Germinal center (tissue), 1 donor: ENCODE measurements at places on chromosomes 13 and 19.
A peak's percentile ranks its signal among the peaks of the same experiment; 100 is the strongest.

- DNase-seq, result no peak
These were observed 93.9 kb downstream of the TSHZ3 start for GRCh38 chr19:31255174-31255799.

GRCh38 chr19:7602935-7603497, 7.4 kb downstream of the CAMSAP3 start:
- DNase-seq, result no peak

- no peak for DNase-seq
These were observed 26.2 kb downstream of the GPR42 start for GRCh38 chr19:35397064-35397463.

DNA sequence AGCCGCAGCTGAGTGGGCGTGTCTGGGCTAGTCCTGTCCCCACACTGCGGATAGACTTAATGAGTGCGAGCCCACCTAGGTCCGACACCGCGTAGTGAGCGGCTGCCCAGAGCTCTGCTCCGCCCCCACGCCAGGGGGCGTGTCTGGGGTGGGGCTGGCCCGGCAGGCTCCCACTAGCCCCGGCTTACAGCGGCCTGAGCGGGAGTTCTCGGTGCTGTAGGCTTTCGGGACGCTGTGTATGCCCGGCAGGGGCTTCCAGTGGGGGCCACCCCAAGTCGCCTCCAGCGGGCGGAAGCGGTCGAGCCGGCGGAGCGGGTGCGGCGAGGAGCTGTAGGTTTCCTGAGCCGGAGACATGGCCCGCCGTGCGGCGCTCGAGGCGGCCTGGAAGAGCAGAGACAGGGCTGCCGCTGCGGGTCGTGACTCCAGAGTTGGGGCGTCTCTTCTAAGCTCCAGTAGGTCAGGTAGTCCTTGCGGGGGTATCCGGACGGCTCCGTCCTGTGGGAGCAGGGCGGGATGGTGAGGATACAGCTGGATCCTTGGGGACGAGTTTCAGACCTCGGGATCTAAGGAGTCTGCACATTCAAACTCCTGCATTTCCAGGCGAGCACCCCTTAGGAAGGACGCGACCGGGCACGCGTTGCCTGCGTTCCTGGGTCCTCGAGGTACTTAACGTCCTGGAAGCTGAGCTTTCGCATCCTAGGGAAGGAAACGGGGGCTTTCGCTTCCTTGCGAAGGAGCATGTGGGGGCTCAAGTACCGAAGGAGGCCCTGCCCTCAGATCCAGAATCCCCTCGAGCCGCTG, 1.2 kb downstream of the CGB7 start:
- peak; percentile 80 for DNase-seq

GRCh38 chr13:108113407-108113806, 101.9 kb downstream of the LIG4 start:
- DNase-seq, result no peak

GRCh38 chr13:102021777-102022176, 380.1 kb downstream of the FGF14 start:
- no peak for DNase-seq

DNA sequence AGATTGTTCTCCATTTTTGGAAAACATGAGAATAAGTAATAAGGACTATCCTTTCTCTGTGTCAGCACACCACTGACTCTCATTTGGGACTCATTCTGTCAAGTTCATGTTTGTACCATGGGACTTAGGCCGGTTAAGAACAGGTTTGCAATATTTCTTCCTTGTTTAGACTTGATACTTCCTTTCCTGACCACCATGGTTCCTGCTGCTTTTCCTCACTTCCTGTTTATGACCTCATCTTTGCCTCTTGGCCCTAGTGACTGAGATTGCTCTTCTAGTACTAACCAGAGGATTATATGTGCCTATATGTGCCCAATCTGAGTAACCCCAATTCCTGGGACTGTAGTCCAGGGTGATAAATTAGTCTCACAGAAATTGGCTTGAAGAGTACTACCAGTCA, 32.5 kb upstream of the NDFIP2 start:
- DNase-seq, result no peak

DNA sequence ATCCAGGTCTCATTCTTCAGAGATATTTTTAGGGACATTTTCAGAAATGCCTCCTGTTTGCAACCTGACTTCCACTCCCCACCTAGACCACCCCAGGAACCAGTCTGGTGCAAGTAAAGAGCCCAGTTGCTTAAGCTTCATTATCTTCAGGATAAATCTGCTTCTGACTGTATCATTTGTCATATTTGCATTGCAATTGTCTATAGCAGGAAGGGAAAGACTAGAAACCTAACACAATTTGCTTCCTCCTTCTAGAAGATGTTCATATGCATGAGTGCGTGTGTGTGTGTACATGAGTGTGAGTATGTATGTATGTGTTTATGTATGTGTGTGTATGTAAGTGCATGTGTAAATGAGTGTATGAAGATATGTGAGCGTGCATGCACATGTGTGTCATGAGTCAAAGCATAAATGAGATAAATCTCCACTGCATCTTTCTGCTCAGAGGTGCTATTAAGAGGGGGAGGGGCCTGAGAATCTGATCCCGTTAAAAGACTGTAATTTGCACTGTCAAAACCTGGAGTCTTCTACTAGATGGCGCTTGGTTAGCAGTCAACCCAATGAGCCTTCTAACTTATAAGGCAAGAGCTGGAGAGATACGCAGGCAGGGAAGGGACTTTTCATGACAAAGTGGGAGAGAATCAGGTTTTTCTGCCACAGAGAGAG, 178.8 kb upstream of the KL start:
- no peak for DNase-seq

DNA sequence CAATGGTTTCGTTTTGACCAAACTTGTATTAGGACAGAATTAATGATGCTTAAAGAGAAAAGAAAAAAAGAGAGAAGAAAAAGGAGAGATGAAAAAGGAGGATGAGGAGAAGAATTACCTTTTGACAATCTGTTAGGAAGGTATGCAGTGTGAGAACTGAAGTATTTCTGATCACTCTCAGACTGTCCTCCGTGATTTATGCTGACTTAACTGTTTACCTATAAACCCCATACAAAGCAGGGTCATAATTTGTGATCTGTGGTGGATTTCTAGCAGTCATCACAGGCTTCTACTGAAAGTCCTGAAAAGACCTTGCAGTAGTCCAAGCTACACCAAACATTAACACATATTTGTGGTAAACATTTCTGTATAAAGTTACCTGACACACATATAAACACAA, 93.9 kb downstream of the PCDH17 start:
- DNase-seq, result no peak
